ENCODE measurements at places on chromosomes 2 and 18. TPM values are rescaled to one million over a fixed set of nuclear protein-coding genes. Genes with fewer than 3 reads are reported as not detected.

The GAREM2 gene
- total RNA-seq = 4.0 TPM

The NAB1 gene
- 82.6 TPM for total RNA-seq

GRCh38 chr2:150211164-150211631, 276.3 kb downstream of the RND3 start:
- DNase-seq = no peak

GRCh38 chr18:10726198-10727068, 200.6 kb downstream of the NAPG start:
- no peak for DNase-seq

DNA sequence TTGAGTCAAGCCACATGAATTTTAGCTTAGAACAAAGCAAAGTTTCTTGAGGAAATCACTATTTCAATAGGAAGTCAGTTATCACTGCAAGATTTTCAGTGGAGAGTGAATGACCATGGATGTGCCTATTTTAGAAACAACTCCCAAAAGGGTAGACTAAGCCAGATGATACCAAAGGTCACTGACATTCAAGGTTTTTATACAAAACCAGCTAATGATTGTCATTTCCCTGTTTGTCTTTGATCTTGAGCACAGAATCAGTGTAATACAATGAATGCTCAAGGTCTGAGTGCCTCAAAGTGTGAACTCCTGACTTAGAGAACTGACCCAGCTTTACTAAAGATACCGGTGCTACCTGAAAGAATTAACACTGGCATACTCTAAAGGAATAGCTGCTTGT, 60.5 kb downstream of the CDH2 start:
- DNase-seq = no peak

DNA sequence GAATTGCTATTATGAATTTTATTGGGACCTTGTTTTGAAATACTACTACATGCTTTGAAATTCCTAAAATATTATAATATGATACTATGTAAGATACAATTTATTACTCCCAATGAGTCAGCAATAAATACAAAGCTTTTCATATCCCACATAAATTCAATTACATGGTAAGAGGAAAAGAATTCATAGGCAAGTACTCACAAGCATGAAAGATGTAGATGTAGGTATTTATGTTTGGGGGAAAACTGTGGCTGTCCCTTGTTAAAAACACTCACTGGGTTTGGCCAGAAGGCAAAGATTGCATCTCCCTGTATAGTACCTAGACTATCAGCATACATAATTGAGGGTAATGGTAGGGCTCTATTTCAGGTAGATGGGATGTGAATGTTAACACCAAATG, 90.4 kb downstream of the MBD2 start:
- DNase-seq = no peak

- no peak for DNase-seq
Observed at GRCh38 chr2:23478087-23478932, 93.3 kb downstream of the KLHL29 start.

The PTPRN gene
- 5.3 TPM for total RNA-seq

- DNase-seq = no peak
Observed at GRCh38 chr2:207238831-207239701, 73.3 kb upstream of the KLF7 start.

The NUP35 gene
- total RNA-seq = 10.3 TPM

- DNase-seq = no peak
Observed at GRCh38 chr2:18593496-18593895, 4.1 kb upstream of the NT5C1B start.

DNA sequence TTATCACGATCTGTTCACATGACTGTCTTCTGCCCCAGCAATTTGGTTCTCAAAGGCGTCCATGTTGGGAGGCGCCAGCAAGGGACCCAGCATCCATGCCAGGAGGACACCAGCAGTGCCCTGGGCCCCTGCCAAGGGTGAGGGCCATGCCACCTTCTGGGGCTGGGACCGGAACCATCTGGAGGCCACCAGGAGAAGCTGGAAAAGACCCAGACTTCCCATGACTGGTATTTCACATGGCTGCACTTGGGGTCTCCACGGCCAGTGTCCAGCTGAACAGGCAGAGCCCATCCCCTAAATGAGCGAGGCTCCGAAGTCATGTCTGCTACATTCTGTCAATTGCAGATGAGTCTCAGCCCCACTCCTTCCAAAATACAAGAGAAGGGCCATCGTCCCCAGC, 306.8 kb upstream of the HS6ST1 start:
- no peak for DNase-seq

GRCh38 chr2:147045113-147045512, 799.7 kb upstream of the ACVR2A start:
- DNase-seq = no peak

GRCh38 chr2:161097157-161097556, 63.1 kb upstream of the TANK start:
- DNase-seq = no peak

- no peak for DNase-seq
Observed at GRCh38 chr18:31801078-31801477, 40.4 kb upstream of the SLC25A52 start.
